ENCODE measurements at places on chromosomes 5 and 9. TPM values are rescaled to one million over a fixed set of nuclear protein-coding genes. Genes with fewer than 3 reads are reported as not detected.

Gene LCN15
- total RNA-seq: 0.23 TPM

Gene GFPT2
- total RNA-seq: 20.4 TPM

Gene INSL4
- total RNA-seq: not detected

Gene TICAM2
- 2.1 TPM for total RNA-seq

Gene MSX2
- total RNA-seq: 1.5 TPM

Gene IFNA21
- not detected for total RNA-seq

Gene HSPB3
- total RNA-seq: not detected

Gene PPP3R2
- not detected for total RNA-seq

Gene SPINK1
- not detected for total RNA-seq

Gene TAF11L5
- total RNA-seq: not detected

Gene PCDHA11
- 3.4 TPM for total RNA-seq

Gene STPG3
- total RNA-seq: not detected

Gene SHISAL2B
- not detected for total RNA-seq

Gene LEAP2
- 0.67 TPM for total RNA-seq

Gene SOX30
- total RNA-seq: not detected
